HepG2 (cell line): ENCODE measurements at places on chromosomes 5 and 9.

- no peak for DNase-seq
These were observed 63.5 kb upstream of the MOCS2 start for GRCh38 chr5:53173083-53173482.

DNA sequence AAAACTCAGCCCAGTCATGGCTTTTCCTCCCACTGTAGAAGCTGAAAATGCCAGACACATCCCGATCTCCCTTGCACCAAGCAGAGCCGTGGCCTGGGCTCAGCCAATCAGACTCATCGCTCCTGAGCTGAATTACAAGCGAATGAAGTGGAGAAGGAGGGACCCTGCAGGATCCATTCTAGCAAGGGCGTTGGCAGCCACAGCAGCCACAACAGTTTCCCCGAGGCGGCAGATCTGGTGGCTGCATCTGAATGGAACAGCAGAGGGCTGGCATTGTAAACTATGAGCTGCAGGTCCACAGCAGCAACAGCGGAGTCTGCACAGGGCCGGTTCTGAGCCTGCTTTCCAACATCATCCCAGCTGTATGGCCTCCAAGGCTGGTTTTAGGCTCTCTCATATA, 23.8 kb downstream of the ALG2 start:
- no peak for DNase-seq

- DNase-seq, result no peak
These were observed 123.7 kb downstream of the ADGRV1 start for GRCh38 chr5:90682278-90682677.

DNA sequence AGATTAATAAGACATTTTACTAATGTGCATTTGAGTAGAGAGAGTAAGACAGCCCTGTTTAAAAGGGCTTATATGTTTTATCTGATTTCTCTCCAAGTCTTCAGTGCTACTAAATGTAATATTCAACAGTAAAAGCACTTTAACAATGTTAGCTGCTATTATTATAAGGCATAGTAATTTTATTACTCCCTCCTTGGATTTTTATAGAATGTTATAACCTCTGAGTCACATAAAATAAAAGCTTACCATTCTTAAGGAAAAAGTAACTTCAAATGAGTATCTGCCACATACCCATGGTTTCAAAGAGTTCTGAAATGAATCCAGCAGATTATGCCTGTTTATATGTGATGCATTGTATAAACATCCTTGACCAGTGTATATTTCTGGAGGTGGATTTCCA, 19.0 kb downstream of the SPDL1 start:
- no peak for DNase-seq

DNA sequence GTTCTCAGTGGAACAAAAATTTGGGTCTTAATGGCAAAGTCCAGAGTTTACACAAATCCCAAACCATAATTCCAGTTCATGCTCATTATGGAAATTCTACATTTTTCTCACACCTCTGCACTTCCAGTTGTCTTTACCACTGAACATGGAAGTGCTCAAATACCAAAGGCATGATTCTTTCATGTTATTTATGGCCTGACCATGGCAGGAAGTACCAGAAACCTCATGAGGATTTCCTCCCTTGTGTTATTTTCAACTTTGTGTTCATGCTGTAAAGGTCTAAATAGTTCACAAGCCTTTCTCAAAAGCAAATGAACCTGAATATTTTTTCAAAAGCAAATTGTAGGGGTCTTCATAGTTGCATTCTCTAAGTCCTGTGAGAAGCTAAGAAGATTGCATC, 82.0 kb upstream of the ITGA1 start:
- DNase-seq, result no peak

DNA sequence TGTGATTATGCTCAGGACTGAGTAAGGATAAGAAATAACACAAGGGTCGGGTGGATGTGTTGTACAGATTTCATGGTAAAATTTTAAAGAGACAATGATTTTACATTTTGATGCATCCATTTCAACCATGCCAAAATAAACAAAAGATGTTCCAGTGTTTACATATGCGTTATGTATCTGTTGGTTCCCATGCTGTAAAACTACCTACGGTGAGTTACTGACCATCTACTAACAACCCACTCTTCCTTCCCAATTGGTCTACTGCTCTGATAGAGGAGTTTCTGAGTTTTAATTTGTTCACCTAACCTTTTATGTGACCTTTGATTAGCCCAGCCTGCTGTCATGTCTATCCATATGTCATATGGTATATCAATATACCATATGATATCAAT, 1697.1 kb downstream of the MAT2B start:
- no peak for DNase-seq

GRCh38 chr9:69745716-69746437, 13.9 kb downstream of the PTAR1 start:
- DNase-seq, result peak; percentile 14

DNA sequence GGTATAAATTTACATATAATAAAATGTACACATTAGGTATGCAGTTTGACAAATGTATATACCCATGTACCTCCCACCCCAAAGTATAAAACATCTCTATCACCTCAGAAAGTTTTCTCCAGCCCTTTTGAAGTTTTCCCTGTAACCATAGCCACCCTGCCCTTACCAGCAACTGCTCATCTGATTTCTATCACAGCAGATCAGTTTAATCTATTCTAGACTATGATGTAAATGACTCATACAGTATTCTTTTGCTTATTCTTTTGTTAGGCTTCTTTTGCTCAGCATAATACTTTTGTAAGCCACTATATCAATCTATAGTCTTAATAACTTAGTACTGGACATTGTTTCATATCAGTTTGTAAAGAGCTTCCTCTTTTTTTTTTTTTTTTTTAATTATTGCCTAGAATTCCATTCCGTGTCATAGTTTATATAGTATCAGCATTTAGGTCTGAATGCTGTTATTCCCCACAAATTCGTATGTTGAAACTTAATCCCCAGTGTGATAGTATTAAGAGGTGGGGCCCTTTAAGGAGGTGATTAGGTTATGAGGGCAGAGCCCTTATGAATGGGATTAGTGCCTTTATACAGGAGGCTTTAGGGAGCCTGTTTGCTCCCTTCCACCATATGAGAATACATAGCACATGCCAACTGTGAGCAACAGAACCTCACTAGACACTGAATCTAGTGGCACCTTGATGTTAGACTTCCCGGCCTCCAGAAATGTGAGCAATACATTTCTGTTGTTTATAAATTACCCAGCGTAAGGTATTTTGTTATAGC, 20.3 kb downstream of the MELK start:
- no peak for DNase-seq

GRCh38 chr5:8897316-8897715, 648.6 kb downstream of the SEMA5A start:
- no peak for DNase-seq

DNA sequence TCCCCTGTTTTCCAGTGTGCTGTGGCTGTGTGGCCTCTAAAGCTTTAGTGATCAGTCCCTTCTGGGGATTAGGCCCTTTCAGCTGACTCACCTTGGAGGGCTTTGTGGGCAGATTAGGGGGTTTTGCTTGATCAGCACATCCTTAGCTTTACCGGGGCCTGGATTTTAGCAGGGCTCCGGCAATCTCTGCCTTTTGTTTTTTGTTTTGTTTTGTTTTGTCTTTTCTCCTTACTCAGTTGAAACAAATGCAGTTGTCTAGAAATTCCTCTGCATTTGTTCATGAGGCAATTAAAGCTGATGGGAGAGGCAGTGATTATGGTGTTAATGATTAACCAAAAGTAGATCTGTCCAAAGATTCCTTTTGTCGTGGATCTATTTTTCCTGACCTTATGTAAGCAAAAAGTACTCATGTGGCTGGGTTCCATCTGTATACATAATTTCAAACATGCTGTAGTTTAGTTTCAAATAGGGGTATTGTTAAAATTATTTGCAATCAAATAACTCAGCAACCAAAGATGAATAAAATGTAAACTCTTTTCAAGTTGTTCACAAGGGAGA, 5.2 kb upstream of the TDRD7 start:
- peak; percentile 89 for DNase-seq

GRCh38 chr9:971901-972500, 4.5 kb upstream of the DMRT3 start:
- no peak for DNase-seq

DNA sequence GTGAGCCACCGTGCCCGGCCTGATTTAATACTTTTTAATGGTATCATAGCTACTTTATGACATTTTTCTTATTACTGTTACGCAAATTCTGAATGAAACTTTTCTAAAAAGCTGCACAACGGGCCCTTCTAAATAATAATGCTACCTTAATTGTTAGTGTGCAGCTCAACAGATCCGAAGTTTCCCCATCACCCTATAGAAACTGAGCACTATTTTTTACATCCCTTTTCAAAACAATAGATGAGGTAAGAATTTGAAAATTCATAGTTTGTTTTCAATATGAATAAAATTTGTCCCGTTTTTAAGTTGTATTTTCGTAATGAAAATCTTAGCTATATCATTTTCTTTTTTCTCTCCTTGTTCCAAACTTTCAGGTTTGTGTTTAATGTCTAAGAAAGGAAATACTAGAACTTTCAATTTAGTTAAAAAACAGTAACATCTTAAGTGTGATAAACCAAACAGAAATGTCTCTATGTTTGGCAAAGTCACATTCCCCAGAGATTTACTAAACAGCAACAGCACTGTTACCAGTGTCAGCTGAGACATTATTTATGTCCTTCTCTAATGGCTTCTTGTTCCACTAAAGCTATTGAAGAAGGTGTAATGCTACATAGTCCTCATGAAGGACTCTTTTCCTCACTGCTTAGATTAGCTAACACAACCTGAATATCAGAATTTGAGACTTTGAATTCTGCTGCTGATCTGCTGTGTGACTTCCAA, 22.9 kb downstream of the KIF2A start:
- no peak for DNase-seq

GRCh38 chr9:77974434-77974833, 57.2 kb downstream of the GNAQ start:
- DNase-seq, result no peak

DNA sequence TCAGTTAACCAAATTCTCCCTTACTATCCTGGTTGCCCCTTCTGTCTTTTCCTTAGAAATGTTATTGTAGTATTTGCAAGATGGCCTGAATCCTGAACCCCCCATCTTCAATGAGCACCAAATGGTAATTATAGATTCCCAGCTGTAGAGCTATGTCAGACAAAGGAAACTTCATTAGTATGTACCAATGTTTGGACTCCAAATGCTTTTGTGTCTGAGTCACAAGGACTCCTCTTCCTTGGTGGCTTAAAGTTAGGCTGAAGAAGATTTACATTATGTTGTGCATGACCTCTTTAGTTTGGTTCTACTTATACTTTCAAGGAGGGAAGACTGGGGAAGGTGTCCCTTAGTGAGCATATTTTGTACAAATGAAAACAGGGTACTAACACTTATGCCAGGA, 105.9 kb upstream of the CDKN2B start:
- no peak for DNase-seq

DNA sequence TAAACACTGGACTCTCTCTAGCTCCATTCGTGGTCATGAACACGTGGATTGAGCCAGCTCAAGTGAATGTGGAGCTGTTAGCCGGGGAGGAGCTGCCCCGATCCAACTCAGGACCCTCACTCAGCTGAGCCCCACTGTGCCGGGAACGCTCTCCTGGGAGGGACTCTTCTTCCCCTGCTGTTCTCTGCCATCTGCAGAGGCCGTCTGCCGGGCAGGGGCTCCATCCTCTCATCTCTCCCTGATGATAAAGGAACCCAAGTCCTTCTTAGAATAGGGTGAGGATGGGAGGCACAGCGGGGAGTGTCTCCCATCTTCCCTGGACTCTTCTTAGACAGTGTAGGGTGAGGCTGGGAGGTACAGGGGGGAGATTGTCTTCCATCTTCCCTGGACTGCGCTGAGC, 120.5 kb upstream of the IRX4 start:
- DNase-seq, result no peak

- DNase-seq, result peak; percentile 93
These were observed 23.4 kb downstream of the C9orf50 start for GRCh38 chr9:129597355-129598088.

DNA sequence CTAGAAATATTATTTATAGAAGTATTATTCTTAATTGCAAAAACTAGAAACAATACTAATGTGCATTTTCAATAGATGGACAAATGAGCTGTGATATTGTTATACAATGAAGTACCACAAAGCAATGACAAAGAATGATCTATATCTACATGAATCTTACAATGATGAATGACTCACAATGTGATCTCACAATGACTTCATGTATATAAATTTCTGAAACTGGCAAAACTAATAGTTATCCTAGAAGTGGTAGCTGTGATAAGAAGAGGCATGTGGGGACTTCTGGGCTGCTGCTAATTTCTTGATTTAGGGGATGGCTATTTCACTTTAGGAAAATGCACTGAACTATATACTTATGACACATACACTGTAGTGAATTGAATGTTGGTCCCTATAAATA, 396.0 kb upstream of the ZNF608 start:
- DNase-seq, result no peak

- DNase-seq, result no peak
These were observed 181.8 kb downstream of the ZDHHC21 start for GRCh38 chr9:14511452-14511851.

DNA sequence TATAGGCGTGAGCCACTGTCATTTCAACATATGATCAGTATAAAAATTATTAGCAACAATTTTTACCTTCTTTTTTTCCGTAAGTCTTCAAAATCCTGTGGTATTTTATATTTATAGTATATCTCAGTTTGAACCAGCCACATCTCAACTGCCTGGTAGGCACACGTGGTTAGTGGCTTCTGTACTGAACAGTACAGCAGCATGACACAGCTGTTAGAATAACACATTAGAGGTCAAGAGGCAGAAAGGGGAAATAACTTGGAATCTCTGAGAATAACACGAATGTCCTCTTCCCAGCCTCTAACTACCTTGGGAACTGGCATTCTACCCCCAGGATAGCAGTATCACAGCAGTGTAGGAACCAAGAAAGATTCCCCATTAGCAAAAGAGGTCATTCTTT, 108.5 kb upstream of the IQGAP2 start:
- DNase-seq, result no peak

DNA sequence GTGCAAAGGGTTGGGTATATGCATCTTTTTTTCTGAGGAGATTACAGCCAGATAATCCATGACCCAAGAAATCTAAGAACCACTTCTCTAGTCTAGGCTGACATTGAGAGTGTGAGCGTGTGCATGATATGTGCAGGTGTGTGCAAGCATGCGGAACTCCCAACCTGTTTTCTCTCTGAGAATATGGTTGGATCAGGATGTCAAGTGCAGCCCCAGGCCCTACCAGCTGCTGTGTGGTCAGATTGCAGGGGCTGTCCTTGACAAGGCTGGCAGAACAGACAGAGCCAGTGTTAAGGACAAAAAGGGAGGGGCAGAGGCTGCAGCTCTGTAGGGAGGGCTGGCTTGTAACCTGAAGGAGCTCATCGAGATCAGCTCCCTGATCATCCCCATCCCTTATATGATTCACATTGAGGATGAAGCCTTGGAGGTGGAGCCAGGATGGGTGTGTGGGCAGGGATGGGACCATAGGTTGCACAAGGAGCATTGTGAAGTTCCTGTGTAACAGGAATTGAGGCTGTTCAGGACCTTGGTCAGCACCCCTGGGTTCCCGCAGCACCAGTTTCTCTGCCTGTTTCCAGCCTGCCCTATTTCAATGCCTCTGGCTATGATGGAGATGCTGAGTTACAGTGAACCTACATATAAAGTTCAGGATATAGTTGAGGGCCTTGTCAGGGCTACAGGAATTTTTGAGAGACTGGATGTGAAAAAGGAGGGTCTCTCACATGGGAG, 52.6 kb upstream of the ARAP3 start:
- DNase-seq, result no peak
